ENCODE measurements at places on chromosomes 16 and 17. TPM values are rescaled to one million over a fixed set of nuclear protein-coding genes. Genes with fewer than 3 reads are reported as not detected.

SRCIN1 gene
- 3.2 TPM for total RNA-seq

RNU2-1 gene
- 2,947 TPM for total RNA-seq

CRHR1 gene
- total RNA-seq = not detected

PMFBP1 gene
- not detected for total RNA-seq

GJD3 gene
- total RNA-seq = 3.2 TPM

CAMKK1 gene
- 1.8 TPM for total RNA-seq

MMP25 gene
- total RNA-seq = 0.92 TPM

MYO15A gene
- total RNA-seq = not detected

C17orf113 gene
- 0.80 TPM for total RNA-seq

HSPB9 gene
- total RNA-seq = not detected

HOXB9 gene
- not detected for total RNA-seq

WFDC1 gene
- 1.3 TPM for total RNA-seq
